ENCODE measurements at places on chromosomes 1 and 21. TPM values are rescaled to one million over a fixed set of nuclear protein-coding genes. Genes with fewer than 3 reads are reported as not detected.
A peak's percentile ranks its signal among the peaks of the same experiment; 100 is the strongest.

The ST6GALNAC3 gene
- 3.6 TPM for total RNA-seq

The ADAMTS1 gene
- 116 TPM for total RNA-seq

The CD48 gene
- total RNA-seq: 4.5 TPM

The EXOSC10 gene
- total RNA-seq: 53.7 TPM

DNA sequence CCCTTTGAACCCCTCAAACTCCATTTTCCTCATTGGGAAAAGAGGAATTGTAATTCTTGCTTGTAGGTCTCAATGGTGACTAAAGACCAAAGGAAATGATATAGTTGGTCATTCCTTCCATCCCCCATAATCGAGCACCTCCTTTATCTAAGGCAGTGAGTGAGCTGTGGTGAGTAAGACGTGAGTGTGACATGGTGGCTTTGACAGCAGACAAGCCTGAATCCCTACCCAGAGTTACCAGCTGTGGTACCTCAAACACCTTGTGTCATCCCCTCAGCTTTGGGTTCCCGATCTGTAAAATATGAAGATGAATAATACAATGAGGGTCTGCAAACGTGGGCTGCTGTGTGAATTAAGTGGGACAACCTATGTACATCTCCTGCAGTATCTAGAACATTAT, 8.4 kb downstream of the TRAF5 start:
- no peaks in the 10 kb centered on the region for H3K27me3 ChIP-seq
- no peak overlapping the region for H3K27ac ChIP-seq
- H3K4me1 ChIP-seq: peaks cover 89% of the 10 kb centered on the region
- H3K36me3 ChIP-seq: no peaks in the 10 kb centered on the region

The CATSPERE gene
- 2.0 TPM for total RNA-seq

- DNase-seq: no peak
- H3K4me3 ChIP-seq: no peak overlapping the region
- no peak overlapping the region for H3K27ac ChIP-seq
Measured at GRCh38 chr1:17212487-17213121, 7.7 kb downstream of the PADI1 start.

The RNASEL gene
- 6.4 TPM for total RNA-seq

The LMX1A gene
- not detected for total RNA-seq

DNA sequence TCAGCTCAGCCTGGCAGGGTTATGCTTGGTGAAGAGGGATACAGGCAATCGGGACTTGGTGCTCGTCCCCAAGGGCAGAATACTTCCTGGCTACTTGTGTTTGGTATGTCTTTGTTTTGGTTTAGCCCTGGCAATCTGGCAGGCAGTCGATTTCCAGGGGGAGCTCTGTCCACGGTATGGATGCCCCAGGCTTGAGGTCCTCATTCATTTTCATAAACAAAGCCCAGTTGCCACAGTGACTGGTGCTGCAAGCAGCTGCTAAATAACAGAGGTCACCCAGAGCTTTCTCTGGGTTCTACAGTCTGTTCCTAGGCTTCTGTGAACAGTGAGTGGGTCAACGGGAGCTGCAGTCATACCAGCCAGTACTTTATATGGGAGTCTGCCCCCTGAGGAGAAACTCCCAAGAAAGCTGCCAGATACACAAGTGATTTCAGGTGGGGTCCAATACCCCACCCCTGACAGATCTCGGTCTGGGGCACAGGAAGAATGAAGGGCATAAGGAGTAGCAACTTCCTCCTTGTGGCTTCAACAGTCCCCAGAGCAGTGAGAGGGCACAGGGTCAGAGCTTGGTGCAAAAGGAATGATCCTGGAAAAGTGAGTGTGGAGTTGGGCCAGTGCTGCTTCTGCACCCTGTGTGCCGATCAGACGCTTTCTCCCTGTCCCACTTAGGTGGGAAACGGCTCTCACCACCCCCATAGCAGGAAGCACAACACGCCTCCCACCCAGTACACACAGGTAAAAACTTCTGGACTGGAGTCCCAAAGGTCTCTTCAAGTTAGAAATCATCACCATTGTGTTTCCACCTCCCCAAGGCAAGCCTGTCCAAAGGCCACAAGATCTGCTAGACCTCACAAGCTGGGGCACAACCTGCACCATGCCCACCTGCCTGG, 55.5 kb downstream of the TGFBR3 start:
- no peaks in the 10 kb centered on the region for H3K27me3 ChIP-seq
- peak; percentile 85 for DNase-seq
- H3K4me1 ChIP-seq: peaks cover 68% of the 10 kb centered on the region

The TUFT1 gene
- 11.7 TPM for total RNA-seq

DNA sequence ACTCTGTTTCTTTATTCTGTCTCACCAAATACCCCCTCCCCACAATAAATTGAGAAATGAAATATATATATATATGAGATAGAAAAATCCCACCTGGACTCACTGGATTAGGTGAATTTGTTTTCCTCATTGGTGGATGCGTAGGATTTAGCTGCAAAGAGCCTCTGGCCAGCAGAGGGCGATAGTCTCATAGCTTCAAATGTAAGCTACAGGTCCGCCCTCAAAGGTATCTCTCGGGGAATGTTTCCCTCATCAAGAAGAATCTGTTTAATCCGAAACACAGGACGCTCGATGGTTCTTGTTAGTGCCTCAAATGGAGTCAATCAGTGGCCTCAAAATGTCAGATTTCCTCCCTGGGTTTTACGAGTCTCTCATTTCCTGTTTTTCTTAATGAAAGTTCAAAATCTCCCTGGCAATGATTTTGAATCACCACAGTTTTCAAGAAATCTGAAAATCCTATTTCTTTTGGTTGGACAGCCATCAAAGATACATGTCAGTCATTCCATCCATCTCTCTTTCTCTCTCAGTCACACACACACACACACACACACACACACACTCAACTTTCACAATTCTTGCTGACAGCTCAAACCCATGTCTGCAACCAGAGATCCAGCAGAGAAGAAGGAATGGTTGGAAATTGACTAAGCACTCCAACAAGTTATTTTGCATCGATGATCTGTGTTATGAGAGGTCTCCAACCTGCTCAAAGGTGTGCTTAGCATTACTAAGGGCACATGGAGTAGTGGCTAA, 13.9 kb upstream of the CAMK1G start:
- DNase-seq: peak; percentile 76
- H3K4me1 ChIP-seq: peaks cover 3% of the 10 kb centered on the region
- no peak overlapping the region for H3K27ac ChIP-seq
- no peaks in the 10 kb centered on the region for H3K36me3 ChIP-seq

All from sigmoid colon (tissue), 7 donors.